Right ventricle myocardium superior (tissue), 1 donor: ENCODE measurements at places on chromosomes 1 and 21. TPM values are rescaled to one million over a fixed set of nuclear protein-coding genes. Genes with fewer than 3 reads are reported as not detected.

The OR2L13 gene
- not detected for total RNA-seq

The S100A16 gene
- total RNA-seq = 44.3 TPM

DNA sequence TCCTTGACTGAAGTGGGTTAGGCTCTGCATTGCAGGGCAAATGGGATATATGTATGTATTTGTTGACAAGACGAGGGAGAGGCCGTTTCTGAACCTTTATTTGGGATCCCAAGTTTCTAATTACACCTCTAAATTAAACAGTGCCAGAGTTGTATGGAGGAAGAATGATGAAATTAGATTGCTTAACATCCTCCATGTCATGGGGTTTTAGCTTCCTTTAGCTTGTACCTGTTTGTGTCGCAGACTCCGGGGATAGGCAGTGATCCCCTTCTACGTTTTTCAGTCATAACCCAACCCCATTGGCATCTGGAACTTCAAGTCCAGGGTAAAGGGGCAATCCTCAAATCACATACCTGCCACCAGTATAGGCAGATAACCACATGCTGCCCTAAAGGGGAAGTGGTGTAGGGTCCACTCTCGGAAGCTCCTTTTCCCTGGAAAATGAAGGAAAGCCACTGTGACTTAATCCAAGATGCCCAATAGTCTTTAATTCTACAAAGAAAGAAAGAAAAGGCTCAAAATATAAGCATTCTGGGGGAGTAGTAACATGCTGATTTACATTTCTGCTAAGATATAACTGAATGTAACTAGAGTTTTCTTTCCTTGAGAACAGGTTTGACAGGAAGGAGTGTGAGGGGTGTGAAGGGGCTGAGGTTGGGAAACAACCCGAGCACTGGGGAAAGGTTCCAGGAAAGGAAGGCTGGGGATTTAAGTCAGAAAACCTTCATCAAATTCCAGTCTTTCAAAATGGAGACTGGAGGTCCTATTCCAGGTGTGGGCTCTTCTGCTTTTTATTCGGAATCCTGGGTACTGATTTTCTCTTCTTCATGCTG is 77.6 kb downstream of the RGL1 start:
- DNase-seq = no peak

DNA sequence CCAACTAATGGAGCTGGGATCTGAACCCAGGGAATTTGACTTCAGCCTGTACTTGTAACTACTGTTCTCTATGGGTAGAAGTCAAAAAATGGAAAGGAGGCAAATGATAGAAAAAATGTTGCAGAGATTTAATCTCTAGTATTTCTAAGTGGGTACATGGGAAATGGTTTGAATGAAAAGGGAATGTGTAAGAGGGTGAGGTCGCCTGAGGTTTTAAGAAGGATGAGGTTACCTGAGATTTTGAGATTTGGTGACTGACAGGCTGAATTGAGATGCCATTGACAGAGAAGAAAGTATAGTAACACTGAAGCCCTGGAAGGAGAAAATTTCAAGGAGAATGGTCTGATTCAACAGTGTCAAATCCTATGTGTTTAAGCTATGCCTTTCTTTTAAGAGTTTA is 5.5 kb downstream of the CAMSAP2 start:
- DNase-seq = no peak

DNA sequence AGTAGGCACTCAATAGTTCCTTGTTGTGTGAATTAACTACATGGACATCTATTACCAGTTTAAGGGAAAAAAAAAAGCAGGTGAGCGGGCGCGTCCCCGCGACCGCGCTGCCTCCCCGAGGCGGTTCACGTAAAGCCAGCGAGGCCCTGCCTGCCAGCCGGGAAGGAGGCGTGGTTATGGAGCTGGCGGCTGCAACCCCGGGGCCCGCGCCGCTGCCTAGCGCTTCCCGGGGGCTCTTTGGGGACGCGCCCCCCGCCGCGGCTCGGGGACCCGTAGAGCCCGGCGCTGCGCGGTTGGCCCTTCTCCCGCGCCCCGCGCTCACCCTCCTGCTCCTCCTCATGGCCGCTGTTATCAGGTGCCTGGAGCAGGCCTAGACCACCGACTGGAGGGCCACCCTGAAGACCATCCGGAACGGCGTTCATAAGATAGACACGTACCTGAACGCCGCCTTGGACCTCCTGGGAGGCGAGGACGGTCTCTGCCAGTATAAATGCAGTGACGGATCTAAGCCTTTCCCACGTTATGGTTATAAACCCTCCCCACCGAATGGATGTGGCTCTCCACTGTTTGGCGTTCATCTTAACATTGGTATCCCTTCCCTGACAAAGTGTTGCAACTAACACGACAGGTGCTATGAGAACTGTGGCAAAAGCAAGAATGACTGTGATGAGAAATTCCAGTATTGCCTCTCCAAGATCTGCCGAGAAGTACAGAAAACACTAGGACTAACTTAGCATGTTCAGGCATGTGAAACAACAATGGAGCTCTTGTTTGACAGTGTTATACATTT is 2.6 kb upstream of the CC2D1B start:
- DNase-seq = peak; percentile 68

- no peak for DNase-seq
Measured at GRCh38 chr1:231899713-231900435, 273.3 kb downstream of the DISC1 start.

DNA sequence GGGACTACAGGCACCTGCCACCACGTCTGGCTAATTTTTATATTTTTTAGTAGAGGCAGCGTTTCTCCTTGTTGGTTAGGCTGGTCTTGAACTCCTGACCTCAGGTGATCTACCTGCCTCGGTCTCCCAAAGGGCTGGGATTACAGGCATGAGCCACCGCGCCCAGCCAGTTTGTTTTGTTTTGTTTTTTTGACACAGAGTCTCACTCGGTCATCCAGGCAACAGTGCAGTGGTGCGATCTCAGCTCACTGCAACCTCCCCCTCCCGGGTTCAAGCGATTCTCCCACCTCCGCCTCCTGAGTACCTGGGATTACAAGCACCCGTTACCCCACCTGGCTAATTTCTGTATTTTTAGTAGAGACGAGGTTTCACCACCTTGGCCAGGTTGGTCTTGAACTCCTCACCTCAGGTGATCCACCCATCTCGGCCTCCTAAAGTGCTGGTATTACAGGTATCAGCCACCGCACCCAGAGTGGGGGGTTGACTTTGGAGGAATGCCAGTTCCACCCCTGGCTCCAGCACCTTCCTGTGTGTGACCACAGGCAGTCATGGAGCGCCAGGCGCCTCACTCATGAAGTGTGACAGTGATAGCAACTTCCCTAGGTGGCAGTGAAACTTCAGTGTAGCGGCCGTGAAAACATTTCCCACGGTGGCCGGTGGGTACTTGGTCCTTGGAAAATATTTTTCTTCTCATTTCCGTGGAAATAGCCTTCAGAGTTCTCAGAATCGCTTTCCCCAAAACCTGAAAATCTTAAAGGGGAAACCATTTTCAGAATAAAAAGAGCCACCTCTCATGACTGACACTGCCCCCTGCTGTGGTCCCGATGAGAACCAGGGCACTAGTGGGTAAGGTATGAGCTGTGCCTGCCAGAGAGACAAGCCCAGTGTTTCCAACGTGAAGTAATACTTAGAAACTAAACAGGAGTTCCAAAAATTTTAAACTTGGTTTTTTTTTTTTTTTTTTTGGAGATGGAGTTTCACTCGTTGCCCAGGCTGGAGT is 48.6 kb downstream of the WDR4 start:
- DNase-seq = no peak
